ENCODE measurements at places on chromosomes 2 and 18.

DNA sequence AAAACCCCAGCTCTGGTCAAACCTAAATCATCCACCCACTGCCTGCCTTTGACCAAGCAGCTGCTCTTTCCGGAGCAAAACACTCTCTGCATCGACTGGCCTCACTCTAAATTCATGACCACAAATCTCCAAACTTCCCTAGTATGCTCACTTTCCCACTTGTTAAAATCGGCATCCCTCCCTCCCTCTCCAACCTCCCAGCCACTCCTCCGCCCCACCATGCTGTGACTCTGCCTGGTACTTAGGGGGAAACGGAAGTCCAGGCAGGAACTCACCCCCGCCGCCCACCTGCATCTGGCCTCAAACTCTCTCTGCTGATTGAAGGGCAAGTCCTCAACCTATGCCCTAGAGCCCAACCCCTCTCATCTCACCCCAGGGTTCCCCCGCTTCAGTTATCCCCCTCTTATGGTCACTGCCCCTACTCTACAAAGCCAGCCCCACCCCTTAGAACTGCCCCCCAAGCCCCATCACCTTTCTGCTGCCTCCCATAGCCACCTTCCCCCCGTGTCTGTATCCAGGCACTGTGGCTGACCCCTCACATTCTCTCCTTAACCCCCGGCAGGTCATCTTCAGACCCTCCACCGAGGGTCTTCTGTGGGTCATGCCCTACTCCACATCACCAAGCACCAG lies 3.8 kb upstream of the ADRA2B start:
- no peak for DNase-seq

- no peak for DNase-seq
These were observed 13.6 kb downstream of the CRIM1 start for GRCh38 chr2:36369163-36369562.

GRCh38 chr2:148967578-148967977 lies 70.9 kb upstream of the LYPD6B start:
- DNase-seq, result no peak

GRCh38 chr2:21715887-21716286 lies 592.1 kb downstream of the TDRD15 start:
- no peak for DNase-seq

DNA sequence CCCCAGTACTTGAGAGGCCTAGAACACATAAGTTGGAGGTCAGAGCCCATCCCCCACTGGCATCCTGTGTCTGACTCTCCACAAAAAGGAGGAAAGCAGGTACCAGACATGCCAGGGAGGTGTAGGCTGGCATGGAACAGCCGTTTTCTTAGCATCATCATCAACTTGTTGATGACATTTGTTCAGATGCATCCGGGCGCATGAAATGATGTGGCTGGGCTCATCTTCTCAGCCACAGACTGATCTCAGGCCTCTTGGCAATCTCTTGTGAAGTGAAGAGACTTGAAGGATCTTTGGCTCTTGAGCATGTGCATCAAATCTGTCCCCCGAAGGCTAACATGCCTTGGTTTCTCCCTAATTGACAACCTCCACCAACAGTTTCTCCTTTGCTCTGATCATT lies 243.3 kb downstream of the TSN start:
- DNase-seq, result no peak

DNA sequence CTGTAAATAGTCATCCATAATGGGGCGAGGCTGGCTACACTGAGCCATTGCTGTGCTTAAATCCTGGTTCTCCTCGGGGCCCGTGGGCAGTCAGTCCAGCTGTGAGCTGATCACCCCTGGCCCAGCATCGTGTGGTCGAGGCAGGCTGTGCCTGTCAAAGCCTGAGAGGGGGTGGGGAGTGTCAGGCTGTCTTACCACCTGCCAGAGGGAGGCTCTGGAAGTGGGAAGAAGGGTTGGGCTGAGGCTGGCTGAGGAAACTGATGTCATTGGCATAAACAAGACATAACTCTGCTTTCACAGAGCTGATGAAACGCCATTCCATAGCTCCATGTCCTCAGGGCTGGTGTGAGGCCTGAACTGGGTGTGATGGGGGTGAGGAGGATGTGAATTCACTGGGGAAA lies 49.7 kb downstream of the KLHL29 start:
- no peak for DNase-seq

GRCh38 chr2:26576565-26577441 lies 64.4 kb downstream of the CIB4 start:
- no peak for DNase-seq
